Activated naive CD8-positive, alpha-beta T cell treated with anti-CD3 and anti-CD28 coated beads, Interleukin-2, amount 50 U/mL, for 24 hours (primary cell): ENCODE measurements at places on chromosomes 16 and 17.

DNA sequence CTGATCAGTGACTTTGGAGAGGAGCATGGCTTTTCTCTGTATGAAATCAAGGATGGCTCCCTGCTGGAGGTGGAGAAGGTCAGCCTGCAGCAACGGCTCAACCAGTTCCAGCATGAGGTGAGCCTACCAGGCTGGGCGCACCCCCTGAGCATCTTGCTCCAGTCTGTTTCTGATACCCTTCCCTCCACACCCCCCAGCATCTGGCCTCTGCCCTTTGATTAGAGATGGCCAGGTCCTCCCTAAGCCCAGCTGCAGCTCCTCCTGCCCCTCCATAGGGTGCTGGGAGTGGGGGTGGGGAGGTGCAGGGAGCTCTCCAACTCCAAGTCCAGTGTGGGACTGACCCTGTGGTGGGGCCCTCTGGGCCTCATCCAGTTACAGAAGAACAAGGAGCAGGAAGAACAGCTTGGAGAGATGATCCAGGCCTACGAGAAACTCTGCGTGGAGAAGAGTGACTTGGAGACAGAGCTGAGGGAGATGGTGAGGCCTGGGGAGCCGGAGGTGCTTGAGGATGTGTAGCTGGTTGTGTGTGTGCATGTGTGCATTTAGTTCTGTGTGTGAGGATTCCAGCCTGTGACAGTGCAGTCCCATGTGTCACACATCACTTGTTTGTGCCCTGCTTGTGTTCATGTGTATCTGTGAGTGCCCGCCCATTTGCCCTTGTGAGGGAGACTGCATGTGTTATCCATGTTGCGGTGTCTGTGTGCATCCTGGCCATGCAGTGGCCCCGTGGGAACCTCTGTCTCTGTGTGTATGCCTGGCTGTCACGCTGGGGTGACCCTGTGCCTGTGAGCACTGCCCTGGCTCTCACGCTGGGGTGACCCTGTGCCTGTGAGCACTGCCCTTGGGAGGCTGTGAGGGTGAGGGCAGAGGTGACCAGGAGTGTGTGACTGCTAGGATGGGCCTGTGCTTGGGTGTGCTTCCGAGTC lies 3.0 kb downstream of the TBKBP1 start:
- no peak for DNase-seq

DNA sequence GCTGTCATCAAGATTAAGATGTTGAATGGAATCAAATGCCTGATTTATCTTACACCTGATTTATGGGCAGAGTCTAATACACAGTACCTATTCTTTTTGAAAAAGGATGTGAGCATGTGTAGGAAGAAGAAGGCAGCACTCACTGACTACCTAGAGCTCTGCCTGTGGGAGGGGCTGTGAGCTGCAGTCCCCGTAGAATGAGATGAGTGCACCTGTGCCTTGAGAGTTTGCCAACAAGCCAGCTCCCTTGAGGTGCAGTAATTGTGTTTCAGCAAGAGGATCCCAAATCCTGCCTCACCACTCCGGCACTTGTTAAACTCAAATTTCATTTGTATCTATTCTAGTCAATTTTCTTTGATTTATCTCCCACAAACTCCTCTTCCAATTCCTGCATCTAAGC lies 46.0 kb downstream of the CDH11 start:
- no peak for DNase-seq

DNA sequence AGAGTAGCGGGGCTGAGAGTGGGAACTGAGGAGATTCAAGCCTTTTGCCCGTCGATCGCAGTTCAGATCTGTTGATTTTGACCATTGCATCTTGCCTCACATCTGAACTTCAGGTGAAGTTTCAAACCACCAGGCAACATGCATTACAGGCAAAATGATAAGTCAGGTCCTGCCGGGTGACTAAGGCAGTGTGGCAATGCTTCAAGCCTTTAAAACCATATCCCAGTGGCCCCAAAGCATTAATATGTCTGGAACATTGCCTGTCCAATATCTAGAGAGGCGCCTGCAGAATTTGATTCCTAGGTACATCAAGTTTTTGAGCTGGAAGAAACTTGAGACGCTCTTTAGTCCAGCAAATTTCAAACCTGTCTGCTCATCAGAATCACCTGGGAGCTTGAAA lies 502.8 kb downstream of the MAF start:
- no peak for DNase-seq

DNA sequence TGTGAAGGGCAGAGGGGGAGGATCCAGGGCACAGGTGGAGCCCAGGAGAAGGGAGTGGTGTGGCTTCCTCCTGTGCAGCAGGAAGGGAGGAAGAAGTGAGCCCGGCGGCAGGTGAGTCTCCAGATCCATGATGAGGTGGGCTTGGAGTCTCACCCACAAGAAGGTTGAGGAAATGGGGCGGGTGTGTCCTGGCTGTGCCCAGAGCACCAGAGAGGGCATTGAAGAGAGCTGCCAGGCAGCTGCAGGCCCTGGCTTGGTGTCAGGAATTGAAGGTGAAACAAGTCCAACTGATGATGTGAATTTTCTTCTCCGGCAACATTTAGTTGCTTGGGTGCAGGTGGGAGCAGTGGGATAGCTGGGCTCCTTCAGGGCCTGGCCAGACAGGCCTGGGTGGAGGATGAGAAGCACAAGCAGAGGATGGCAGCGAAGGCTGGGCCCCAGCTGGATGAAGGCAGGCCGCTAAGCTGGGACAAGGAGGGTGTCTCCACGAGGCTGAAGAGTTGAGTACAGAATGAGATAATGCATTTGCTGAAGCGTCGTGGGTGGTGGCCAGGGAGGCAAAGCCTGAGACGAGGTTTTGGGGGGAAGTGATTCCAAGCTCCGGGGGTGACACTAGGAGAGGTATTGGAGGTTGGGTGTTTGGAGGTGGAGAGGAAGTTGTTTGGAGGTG lies 18.3 kb downstream of the NT5M start:
- DNase-seq = no peak

- DNase-seq = no peak
These were observed 11.9 kb downstream of the KCNJ12 start for GRCh38 chr17:21388066-21388465.

DNA sequence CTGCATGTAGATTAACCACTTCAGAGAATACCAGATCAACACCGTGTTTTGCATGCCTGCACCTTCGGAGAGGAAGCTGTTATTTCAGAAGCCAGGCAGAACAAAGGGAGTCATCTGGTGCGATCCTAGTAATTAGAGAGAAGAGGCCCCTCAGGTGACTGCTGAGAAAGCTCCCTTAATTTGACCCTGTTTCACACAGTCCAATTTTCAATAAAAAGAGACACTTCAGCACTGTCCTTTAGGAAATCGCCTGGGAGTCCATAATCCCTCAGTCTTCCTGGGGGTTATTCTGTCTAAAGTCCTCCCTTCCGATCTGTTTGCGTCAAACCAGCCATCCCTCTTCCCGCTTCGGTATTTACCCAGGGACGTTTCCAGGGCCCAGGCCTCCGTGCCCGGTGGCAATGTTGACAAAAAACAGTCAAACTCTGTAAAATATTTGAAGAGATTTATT lies 23.4 kb upstream of the TNRC6C start:
- no peak for DNase-seq

GRCh38 chr17:298791-299450 lies 53.7 kb downstream of the RPH3AL start:
- DNase-seq = no peak

DNA sequence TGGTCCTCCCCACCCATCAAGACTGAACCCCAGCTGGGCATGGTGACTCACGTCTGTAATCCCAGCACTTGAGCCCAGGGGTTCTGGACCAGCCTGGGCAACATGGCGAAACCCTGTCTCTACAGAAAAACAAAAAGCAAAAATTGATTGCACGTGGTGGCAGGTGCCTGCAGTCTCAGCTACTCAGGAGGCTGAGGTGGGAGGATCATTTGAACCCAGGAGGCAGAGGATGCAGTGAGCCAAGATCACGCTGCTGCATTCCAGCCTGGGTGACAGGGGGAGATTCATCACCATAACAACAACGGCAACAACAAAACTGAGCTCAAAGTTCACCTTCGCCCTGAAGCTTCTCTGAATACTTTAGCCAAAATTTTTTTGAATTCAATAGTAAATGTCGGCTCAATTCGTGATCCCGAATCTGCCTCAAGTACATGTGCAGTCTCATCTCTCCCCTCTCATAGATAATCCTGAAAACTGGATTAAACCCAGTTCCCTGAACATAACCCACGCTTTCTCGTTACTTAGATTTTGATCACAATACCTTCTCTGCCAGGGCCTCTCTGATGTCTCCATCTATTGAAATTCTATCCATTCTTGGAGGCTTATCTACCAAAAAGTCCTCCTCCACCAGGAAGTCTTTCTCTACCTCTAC lies 13.5 kb upstream of the MYH10 start:
- no peak for DNase-seq

- no peak for DNase-seq
These were observed 4.7 kb downstream of the NUBP2 start for GRCh38 chr16:1787322-1788094.

GRCh38 chr17:71521724-71522123 lies 599.1 kb upstream of the SOX9 start:
- no peak for DNase-seq

DNA sequence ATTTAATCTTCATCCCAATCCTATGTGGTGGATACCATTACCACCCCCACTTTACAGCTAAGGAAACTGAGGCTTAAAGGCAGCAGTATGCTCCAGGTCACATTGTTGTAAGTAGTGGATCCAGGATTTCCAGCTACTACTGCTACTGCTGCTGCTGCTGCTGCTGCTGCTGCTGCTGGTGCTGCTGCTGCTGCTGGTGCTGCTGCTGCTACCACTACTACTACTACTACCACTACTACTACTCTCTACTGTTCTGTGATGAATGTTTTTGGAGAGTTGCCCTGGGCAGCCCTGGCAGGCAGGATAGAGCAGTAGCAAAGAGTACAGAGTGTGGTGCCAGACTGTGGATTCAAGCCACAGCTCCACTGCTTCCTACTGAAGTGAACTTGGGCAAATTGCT lies 49.3 kb upstream of the SLC12A3 start:
- no peak for DNase-seq

GRCh38 chr17:17062866-17063265 lies 20.6 kb downstream of the MPRIP start:
- no peak for DNase-seq

- DNase-seq = no peak
These were observed 1.8 kb upstream of the ERN1 start for GRCh38 chr17:64131606-64132270.

DNA sequence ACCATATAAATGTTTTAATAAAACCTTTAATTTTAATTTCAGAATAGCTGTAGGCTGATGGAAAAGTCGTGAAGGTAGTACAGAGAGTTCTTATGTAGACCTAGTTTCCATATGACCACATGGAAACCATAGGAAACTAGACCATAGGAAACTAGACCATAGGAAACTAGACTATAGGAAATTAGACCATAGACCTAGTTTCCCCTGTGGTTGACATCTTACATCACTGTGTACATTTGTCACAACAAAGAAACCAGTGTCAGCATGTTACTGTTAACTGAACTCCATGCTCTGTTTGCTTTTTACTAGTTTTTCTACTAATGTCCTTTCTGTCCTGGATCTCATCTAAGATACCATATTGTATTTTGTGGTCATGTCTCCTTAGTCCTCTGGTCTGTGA lies 14.6 kb downstream of the NUDT7 start:
- no peak for DNase-seq

DNA sequence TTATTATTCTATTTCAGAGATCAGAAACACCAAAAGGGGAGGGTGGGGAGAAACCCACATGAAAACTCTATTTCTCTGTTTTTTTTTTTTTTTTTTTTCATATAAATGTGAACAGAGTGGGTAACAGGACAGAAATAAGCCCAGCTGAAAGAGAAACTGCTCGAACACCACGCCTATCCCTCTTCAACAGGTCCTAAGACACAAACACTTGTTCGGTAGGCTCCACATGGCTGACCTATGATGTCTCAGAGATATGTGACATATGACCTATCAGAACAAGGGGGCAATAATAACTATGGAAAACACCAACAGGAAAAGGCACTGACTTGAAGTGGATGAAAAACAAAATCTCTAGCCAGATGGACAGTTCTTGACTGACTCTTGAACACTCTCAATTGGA lies 44.8 kb downstream of the PARN start:
- DNase-seq = no peak

GRCh38 chr16:86735727-86736126 lies 157.4 kb downstream of the FOXL1 start:
- DNase-seq = no peak
